ENCODE measurements at places on chromosomes 1 and 21.

- DNase-seq = no peak
Measured at GRCh38 chr21:22575165-22575584, 1577.0 kb downstream of the NCAM2 start.

DNA sequence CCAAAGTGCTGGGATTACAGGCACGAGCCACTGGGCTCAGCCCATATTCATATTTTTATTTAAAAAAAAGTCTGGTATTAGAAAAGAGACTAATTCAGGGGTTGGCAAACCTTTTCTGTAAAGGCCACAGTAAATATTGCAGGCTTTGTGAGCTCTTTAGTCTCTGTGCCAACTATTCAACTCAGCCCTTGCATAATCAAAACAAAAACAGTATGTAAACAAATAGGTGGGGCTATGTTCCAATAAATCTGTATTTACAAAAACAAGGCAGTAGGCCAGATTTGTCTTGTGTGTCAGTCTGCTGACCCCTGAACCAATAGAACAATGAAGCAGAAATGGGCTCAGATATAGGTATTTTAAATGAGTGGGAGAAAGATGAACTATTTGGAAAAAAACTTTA is 49.3 kb downstream of the CDC42BPA start:
- DNase-seq = no peak

GRCh38 chr21:33149181-33149580 is 79.2 kb downstream of the OLIG1 start:
- no peak for DNase-seq

GRCh38 chr1:232247669-232248068 is 382.3 kb downstream of the SIPA1L2 start:
- DNase-seq = no peak

DNA sequence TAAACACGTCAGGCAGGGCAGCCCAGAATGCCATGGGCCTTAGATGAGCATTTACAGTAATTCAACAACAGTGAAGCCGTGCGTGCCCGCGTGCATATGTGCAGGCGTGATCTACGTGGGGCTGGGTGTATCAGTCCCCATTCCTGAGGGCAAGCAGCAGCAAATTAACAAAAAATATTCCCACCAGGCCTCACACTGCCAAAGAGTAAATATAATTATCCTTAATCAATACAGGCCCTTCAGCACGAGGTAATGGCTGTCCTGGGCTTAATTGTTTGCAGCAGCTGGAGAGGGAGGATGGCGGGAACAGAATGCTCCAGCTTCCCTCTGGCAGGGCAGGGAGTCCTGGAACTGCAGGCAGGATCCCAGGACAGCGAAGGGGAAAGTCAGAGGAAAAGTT is 91.8 kb downstream of the DDX20 start:
- DNase-seq = no peak

DNA sequence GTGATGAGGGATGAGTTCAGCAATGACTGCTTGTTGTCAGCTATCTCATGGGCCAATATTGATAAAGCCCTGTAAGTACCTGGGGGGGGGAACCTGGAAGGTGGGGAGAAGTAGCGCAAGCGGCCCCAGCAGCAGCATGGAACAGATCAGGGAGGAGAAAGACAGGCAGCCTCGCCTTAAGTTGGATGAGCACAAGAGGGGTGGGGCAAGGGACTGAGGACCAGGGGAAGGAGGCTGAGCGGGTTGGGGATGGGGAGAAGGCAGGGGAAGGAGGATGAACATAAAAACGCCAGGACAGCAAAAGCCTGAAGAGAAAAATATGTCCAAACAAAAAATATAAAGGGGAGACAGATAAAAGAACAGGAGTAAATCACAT is 70.6 kb downstream of the ALG14 start:
- no peak for DNase-seq

- no peak for DNase-seq
Measured at GRCh38 chr1:54869173-54869851, 17.7 kb downstream of the DHCR24 start.

GRCh38 chr1:185696422-185697150 is 37.6 kb upstream of the HMCN1 start:
- DNase-seq = no peak

DNA sequence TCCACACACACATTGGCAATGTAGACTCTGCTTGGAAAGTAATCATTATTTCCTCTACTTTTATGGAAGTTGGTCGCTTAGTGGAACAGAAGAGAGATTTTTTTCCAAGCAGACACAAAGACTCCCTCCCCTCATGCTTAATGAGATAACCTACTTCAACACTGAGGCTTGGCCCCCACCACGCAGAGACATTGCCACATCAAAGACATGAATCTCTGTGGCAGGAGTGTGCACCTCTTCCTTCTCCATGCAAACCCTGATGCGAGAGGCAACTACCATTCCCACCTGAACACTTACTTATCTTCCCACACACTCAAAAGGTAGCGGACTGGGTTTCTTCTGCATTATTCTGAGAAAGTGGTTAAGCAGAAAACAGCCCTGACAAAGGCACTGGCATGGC is 37.3 kb upstream of the LPAR3 start:
- no peak for DNase-seq

DNA sequence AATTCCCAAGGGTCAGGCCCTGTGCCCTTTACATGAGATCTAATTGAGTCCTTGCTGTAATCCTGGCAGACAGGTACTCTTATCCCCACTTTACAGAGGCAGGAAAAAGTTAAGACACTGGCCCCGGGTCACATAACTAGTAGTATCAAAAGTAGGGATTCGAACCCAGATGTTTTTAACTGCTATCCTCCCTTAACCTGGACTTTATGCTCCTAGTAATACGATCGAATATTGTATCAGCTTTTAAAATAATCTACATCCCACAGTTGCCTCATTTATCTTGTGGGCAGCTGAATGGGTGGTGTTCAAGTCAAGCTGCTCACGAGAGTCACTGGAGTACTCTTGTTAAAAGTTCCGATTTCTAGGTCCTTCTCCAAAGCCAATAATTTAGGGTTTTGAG is 25.5 kb upstream of the TMEM51 start:
- DNase-seq = no peak

GRCh38 chr1:30280572-30280971 is 442.8 kb downstream of the MATN1 start:
- no peak for DNase-seq

DNA sequence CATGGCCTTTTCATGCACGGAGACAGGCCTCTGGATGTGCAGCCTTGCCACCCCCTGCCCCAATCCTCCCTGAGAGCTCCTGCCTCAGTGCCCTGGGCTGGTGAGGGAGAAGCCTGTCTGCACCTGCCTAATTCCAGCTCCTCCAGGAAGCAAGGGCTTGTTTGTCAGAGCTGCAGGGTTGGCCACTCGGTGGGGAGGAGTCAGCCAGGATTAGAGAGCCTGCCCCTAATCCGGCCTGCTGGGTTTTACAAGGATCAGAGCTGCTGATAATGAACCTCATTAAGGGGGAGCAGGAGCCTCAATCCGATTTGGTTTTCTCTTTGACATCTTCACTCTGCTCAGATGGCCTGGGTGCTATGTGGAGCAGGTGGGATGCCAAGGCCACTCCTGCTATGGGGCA is 31.9 kb upstream of the LHX4 start:
- DNase-seq = no peak

- no peak for DNase-seq
Measured at GRCh38 chr1:12513181-12513580, 104.8 kb downstream of the DHRS3 start.

GRCh38 chr1:93661829-93662474 is 19.7 kb downstream of the BCAR3 start:
- DNase-seq = no peak

DNA sequence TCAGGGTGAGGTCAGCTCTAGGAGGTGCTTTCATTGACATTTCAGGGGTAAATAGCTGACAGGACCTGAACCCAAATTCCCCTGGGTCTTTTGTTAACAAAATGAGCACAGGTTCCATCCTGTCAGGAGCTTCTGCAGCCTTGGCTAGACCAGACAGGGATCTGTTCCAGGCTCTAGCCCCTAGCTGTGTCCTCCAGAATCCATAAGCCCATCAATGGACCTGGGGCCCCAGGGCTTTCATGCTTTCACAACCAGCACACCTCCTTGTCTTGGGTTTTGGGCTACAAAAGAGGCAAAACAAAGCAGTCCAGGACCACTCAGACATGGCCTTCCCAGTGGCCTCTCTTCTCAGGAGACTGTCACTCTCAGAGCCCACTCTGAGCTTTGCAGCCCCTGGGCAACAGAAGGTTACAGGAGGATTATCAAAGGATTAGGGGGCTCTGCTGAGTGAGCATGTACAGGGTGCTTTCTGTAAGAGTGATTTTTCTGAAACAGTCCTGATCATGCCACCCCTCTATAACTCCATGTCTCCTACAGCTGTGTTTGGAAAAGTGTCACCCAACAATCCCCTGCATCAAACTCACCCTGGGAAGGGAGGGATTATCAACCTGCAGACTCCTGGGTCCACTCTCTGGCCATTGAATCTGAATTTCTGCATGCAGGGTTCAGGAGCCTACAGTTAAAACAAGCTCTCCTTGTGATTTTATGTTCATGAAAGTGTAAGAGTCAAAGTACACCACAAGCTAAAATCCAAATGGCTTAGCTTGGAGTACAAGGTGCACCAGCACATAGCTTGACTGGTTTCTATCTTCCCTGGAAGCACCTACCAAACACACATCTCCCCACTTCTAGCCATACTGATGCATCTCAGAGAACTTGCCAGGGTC is 67.7 kb upstream of the GCLM start:
- no peak for DNase-seq

- no peak for DNase-seq
Measured at GRCh38 chr21:15144026-15144425, 79.2 kb upstream of the NRIP1 start.
